Stimulated activated CD8-positive, alpha-beta memory T cell treated with anti-CD3 and anti-CD28 coated beads, Interleukin-4, amount 100 ng/mL, for 4 hours (primary cell): ENCODE measurements at places on chromosomes 4 and X.

GRCh38 chrX:1246816-1247215 is 21.8 kb upstream of the CSF2RA start:
- DNase-seq = peak; percentile 47

DNA sequence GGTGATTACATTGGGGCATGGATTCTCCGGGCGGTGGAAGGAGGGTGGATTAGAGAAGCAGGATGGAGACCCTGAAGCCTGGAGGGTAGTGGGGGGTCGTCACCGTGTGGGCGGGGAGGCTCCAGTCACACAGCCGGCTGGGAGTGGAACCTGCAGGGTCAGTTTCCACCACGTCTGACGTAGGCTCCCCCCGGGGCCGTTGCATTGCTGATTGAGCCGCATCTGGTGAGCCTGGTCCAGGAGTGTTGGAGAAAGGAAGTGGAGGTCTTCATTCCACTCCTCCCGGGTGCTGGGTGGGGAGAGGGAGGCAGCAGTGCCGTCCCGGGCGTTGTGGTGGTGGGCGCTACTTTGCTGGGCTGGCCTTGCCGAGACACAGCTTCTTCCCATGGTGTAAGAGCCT is 28.1 kb downstream of the TBC1D14 start:
- no peak for DNase-seq

- DNase-seq = no peak
Measured at GRCh38 chr4:157792716-157793115, 380.1 kb downstream of the GASK1B start.

GRCh38 chrX:39576041-39576872 is 521.5 kb downstream of the BCOR start:
- DNase-seq = no peak

DNA sequence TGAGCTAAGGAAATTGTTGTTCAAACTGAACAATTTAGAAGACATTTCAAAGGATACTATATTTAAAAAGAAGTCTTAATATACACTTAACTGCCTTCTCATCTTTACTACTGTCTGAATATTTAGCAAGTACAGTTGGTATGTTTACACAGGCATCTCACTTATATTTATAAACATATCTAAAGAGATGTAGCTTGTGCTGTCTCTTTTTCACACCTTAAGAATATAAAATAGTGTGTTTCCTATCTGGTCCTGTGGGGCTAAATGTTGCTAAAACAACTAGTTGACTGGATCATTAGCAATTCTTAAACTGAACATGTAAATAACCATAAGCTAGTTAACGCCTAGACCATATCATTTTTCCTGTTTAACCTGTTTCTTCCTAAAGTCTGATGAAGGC is 336.3 kb downstream of the PPP3CA start:
- DNase-seq = no peak

GRCh38 chr4:80321776-80322175 is 13.8 kb upstream of the CFAP299 start:
- no peak for DNase-seq

- DNase-seq = no peak
Measured at GRCh38 chr4:177673985-177674489, 231.8 kb upstream of the AGA start.

DNA sequence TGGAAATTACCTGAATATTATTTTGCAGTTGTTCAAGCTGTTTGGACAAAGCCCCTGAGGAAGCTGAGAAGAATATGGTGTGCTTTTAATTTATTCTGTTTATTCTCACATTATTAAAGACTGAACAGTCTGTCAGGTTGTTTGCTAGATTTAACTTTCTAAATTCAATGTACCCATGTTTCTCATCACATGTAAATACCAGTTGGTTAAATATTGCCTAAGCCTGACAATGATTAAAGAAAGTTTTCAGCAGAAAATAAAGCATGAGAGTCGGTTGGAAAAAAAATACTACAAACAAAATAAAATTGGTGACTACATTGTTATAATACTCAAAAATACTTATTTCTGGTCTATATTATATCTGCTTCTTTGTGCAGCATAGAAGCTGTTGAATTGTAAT is 1974.7 kb downstream of the ARAP2 start:
- no peak for DNase-seq

DNA sequence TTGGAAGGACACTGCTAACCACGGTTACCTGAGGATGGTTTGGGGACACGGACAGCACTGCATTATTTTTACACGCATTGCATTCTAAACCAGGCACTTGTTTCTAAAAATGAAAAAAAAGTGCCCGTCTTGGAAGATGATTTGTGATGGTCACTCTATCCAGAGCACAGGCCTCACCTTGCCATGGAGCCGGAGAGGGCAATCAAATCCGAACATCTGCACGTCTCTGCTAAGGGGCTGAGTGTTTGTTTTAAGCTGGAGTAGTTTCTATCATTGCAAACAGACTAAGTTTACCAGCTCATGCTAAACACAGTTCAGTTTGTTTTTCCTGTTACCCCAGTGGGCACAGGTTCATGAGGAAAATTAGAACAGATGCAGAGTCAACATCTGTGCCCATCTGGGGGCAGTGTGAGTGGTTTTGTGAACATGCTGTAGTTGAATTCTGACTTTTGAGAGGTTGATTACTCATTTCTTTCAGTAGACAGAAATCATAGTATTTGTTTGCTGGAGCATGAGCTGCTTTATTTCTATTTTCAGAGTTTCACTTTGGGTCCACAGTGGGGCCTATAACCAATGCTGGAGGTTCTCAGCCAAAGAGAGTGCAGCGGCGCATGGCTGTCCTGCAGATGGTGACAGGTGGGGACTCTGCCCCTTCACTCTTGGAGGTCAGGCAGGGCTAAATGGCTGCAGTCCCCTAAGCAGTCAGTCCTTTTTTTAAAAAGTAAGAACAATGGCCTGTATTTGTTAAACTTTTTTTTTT is 65.4 kb upstream of the ENPP6 start:
- DNase-seq = no peak

DNA sequence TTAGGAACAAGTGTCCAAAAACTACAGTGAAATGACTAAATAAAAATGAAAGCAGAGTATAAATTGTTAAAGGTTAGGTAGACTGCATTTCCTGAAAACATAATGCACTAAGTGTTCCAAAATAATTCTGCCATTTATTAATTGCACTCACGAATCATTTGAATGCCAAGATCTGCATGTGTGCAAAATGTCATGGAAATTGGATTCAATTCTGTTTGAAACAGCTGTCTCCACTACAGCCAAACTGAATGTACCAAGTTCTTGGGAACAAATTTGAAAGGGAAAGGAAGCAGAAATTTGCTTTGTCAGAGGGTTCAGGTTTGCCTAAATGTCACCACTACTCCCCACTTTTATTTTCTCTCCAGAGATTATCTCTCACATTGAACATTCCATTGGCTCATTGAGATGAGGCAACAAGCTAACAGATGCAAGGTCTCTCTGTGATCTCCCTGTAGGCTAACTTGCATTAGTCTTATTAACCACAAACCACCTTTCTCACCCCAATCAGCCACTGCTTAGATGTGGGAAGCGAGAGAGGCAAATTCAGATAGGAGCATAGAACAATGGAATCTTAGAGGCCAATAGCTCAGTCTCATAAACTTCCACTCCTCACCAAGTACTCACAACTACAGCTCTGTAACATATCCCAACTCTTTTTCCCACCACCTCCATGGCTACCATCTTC is 226.6 kb downstream of the KDR start:
- no peak for DNase-seq

GRCh38 chrX:11478026-11478425 is 184.8 kb downstream of the AMELX start:
- no peak for DNase-seq

- DNase-seq = no peak
Measured at GRCh38 chr4:16480011-16480410, 253.7 kb upstream of the TAPT1 start.

DNA sequence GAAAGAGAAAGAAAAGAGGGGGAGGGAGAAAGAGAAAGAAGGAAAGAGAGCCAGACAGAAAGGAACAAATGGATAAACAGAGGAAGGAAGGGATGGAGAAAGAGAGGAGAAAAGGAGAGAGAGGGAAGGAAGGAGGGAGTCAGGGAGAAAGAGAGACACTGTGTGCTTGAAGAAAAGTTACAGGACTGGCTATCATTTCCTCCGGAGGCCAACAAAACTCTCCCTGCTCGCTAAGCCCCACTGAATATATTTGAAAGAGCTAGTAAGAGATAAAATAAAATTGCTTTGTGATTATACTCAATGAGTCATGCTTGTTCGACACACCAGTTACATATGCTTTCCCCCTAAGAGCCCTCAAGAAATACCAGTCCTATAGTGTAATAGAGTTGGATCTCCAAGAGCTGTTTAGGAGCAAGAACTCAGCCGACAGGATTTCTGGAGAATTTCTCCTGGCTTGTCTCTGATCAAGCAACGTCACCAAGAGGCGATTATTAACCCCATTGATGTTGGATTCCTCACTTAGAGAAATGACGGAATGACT is 102.2 kb downstream of the MXRA5 start:
- DNase-seq = no peak

- DNase-seq = no peak
Measured at GRCh38 chrX:332916-333610, 14.5 kb upstream of the GTPBP6 start.

DNA sequence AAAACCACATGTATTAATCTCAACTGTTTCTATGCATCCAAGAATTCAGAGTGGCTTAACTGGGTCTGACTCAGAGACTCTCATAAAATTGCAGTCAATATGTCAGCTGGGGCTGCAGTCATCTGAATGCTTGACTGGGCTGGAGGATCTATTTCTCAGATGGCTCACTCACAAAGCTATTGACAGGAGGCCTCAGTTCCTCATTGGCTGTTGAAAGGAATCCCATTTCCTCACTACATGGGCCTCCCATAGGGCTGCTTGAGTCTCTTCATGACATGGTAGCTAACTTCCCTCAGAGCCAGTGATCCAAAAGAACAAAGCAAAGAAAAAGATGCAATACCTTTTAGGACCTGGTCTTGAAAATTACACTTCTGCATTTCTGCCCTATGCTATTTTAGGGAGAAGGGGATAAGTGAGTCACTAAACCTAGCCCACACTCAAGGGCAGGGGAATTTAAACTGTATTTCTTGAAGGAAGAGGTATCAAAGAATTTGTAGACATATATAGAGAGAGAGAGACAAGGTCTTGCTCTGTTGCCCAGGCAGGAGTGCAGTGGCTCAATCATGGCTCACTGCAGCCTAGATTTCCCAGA is 9.8 kb downstream of the SCFD2 start:
- no peak for DNase-seq

GRCh38 chr4:40564815-40565483 is 64.7 kb downstream of the RBM47 start:
- DNase-seq = no peak

GRCh38 chrX:3154386-3154975 is 113.2 kb downstream of the ARSF start:
- DNase-seq = no peak

GRCh38 chr4:140133576-140133975 is 20.4 kb downstream of the MAML3 start:
- no peak for DNase-seq

DNA sequence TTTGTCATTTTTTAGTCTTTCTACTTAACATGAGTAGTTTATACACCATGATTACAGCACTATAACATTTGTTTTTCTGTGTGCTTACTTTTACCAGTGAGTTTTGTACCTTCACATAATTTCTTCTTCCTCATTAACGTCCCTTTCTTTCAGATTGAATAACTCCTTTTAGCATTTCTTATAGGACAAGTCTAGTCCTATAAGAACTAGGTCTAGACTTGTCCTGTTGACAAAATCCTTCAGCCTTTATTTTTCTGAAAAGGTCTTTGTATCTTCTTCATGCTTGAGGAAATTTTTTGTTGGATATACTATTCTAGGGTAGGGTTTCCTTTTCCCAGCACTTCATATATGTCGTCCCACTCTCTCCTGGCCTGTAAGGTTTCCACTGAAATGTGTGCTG is 253.3 kb upstream of the ARHGAP24 start:
- no peak for DNase-seq

- peak; percentile 99 for DNase-seq
Measured at GRCh38 chrX:1591102-1591862, at the start of gene AKAP17A. AKAP17A (plus strand) TSS chrX:1591604; CDS start chrX:1593463, 1,859 bp downstream.

DNA sequence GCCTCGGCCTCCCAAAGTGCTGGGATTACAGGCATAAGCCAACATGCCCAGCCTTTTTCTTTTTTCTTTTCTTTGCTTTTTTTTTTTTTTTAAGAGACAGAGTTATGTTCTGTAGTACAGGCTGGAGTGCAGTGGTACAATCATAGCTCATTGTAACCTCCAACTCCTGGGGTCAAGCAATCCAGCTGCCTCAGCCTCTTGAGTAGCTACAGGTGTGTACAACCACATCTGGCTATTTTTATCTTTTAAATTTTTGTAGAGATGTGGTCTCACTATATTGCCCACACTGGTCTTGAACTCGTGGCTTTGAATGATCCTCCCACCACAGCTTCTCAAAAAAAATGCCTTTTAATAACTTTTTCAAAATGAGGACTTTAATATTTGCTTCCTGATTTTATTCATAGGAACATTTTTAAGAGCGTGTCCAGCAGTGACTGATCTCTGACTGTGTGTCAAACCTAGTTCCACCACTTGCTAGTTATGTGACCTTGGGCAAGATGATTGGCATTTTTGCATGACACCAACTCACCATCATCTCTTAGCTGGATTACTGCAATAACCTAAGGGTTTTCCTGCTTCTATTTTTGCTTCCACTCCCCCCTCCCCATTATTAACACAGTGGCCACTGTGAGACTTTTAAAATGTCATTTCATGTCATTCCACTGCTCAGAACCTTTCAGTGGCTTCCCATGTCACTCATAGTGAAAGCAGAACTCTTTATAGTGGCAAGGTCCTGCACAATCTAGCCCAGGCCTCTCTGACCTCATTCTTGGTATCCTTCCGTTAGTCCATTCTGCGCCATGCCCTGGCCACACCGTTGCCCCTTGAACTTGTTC is 4.5 kb upstream of the TNIP3 start:
- DNase-seq = no peak

GRCh38 chr4:53346920-53347852 is 18.7 kb downstream of the SCFD2 start:
- DNase-seq = no peak

DNA sequence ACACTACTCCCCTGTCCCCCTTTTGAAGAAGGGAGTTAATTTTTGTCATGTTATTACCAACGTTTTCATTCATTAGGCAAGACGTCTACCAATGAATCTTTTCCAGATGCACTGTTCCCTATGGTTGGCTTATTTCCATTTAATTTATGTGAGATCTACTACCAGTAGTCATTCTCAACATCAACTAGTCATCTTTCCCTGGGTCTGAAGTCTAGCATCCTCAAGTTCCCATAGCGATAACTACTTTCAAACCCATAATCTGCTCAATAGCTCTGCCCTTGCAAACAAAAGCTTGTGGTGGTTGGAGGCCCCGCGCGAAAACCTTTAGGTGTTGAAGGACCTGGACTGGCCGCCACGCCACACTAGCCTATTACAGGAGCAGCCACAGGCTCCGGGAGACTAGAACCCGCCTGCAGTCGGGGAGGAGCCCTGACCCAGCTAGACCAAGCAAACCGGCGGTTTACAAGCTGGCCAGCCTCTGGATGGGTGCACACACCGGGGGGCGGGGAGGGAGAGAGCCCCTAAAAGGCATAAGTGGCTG is 746 bp downstream of the PPAT start:
- no peak for DNase-seq

DNA sequence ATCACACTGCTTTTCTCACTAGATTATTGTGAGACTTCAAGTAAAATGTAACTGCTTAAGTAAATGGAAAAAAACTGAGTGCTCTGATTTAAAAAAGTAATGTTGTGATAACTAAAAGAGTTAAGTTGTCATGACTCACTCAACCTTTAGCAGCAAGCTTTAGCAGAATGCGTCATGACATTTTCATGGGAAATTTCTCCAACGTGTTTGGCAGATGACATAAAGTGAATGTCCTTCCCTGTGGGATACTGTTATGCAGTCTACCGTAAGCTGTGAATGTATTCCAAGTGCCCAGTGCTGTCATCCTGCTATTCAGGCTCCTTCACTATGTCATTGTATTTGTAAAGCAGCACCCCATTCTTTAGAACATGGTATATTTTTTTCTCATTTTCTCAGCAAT is 136.2 kb downstream of the CPXCR1 start:
- no peak for DNase-seq
